Activated CD4-positive, alpha-beta T cell treated with anti-CD3 and anti-CD28 coated beads for 48 hours (primary cell): ENCODE measurements at places on chromosomes 12 and 14.

- DNase-seq, result no peak
Measured at GRCh38 chr14:59268858-59269257, 80.4 kb downstream of the DAAM1 start.

GRCh38 chr12:15157269-15157671 is 63.9 kb downstream of the RERG start:
- no peak for DNase-seq

- peak; percentile 63 for DNase-seq
Measured at GRCh38 chr14:105487449-105487985, 831 bp downstream of the CRIP1 start.

DNA sequence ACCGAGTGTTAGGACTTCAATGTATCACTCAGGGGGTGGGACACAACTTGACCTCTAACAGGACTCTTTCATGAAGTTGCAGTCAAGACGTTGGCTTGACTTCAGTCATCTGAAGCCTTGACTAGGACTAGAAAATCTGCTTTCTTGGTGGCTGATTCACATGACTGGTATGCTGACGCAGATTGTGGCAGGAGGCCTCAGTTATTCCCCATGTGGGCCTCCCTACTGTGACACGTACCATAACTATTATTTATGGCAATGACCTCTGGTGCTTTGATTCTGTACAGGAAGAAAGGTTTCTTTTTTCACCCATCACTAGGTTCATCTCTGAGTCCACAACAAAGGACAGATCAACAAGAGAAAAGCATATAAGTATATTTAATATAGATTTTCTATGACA is 270.4 kb downstream of the NEDD1 start:
- DNase-seq, result no peak

DNA sequence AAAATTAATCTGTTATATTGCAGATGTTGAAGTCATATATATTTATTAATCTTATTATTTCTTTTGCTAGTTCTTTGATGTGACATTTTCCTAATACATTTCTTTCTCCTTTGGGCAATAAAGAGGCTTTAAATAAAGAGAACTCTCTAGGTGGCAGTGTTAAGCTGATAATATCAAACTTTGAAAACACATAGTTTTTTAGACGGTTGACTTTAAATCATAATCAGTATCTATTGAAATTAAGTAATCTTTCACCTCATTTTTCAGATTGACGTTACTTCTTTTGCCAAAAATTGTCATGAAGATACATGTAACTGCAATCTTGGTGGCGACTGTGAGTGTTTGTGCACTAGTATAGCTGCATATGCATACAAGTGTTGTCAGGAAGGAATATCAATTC is 130.8 kb upstream of the PTPRQ start:
- no peak for DNase-seq

GRCh38 chr14:32611752-32612151 is 282.7 kb downstream of the AKAP6 start:
- DNase-seq, result no peak

DNA sequence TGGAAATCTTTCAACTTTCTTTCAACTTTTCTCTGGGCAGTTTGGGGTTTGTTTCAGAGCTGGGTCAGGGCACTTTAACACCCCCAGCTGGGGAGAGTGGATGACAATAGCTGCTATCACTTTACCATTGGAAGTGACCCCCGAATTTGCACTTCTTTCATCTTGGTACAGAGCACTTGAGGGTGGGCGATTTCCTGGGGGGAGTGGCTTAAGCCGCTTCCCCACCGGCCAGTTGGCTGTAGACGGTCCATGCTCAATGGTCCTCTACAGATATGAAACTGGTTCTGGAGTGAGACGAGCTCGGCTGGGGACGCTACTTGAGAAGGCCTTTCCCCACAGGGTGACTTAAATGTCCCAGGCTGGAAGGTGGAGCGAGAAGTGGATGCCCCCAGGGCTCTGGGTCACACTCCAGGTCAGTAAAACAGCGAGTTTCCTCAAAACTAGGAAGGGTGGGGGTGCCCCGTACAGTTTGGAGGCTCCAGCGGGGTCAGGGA is at the start of gene VRTN:
Gene VRTN, plus strand, starts transcription at position 231 of the 494 bp plus-strand sequence. CDS start 8,313 bp downstream, outside the sequence.
- no peak for DNase-seq

GRCh38 chr14:60381909-60382308 is 104.0 kb downstream of the C14orf39 start:
- no peak for DNase-seq

DNA sequence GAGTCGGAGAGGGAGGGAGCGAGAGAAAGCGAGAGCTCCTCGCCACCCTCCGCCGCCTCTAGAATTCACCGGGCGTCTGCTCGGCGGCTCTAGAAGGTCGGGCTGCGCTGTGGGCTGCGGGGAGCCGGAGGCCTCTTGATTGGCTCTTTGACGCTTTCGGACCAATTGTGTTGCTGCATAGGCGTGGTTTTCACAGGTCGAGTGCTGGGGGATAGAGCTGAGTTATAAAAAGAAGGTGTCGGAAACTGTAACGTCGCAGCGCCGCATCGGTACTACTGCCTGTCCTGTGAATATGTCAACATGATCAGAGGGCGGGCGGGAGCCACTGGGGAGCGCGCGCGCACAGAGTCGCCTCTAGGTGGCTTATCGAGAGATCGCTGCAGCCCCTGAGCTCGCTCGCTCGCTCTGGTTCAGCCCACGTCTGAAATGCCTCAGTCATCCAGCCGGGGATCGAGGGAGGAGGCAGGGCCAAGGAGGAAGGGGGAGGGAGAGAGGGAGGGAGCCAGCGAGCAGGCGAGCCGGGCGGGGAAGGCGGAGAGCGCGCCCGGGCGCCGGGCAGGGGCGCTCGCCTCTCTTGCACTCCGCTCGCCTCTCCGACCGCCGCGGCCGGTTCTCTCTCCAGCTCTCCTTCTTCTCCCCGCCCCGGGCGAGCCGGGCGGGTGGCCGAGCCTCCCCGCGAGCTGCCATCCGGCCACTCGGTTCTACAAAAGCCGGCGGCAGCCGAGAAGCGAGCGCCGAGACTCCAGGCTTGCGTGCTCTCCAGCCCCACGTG is at the start of gene TBX3:
Gene TBX3, minus strand, starts transcription at position 78 of the 772 bp plus-strand sequence. CDS start 975 bp downstream, outside the sequence.
- peak; percentile 81 for DNase-seq

DNA sequence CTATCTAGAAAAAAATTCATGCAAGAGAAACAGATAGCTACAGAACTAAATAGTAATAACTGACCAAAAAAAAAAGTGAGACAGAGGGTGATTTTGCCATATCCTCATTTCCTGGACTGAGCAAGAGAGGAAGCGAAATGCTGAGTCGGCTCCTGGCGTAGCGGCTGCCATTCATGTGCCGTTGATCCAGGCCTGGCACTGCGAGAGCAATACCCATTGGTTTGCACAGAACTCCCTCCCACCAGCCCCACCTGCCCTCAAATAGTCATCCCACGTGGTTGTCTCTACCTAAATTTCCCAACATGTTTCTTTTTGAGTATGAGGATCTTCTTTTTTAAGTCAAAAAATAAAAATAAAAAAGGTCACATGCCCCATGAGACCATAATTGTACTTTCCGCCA is 9.4 kb upstream of the WNT5B start:
- peak; percentile 47 for DNase-seq

DNA sequence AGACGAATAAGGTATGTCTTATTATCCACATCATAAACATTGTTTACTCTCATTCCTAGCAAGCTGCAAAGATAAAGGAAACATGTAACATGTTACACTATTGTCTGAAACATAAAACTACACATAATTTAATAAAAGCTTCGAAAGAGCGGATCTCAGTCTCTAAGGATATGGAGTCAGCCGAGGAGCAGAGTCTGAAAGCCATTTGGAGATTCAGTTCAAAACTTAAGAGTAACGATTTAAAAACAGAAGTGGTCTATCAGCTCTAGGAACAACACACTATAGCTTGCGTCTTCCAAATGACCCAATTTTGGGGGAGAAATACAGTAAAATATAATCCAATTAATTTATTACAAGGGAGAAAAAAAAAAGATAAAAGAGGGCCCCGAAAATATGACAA is 775 bp downstream of the NEMF start:
- DNase-seq, result no peak

DNA sequence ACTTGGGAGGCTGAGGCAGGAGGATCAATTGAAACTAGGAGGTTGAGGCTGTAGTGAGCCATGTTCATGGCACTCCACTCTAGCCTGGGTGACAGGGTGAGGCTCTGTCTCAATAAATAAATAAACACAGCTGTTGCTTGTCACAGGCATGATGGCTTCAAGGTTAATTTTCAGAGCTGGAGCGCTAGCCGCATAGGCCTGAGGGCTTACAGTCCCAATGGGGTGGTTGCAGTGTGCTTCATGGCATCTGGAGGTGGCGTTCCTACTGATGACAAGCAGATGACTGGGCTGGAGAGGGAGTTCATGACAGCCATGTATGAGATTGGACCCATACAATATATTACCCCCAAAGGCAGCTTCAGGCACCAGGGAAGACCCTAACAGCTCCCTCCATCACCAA is 1.6 kb upstream of the FMNL3 start:
- DNase-seq, result no peak

- no peak for DNase-seq
Measured at GRCh38 chr12:107929436-107929835, 154.9 kb downstream of the ASCL4 start.

DNA sequence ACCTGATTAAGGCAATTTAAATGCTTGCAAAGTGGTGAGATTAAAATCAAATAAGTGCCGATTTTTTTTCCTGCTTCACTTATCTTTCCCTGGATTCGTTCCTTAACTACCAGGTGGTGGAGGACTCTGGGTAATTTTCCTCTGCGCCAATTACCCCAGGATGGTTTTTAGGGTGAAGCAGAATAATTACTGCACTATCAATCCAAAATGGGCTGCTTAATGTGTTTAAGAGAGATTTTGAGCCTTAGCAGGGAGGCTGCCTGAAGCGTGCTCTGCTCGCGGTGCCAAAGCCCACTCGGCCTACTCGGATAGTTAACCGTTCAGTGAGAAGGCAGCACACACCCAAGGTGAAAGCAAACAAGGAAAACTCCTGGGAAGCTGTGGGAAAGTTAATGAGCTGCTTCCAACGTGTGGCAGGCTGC is 274.9 kb upstream of the LMO3 start:
- DNase-seq, result no peak
